CD4-positive, alpha-beta T cell (primary cell): ENCODE measurements at places on chromosomes 7 and 10. TPM values are rescaled to one million over a fixed set of nuclear protein-coding genes. Genes with fewer than 3 reads are reported as not detected.

DNA sequence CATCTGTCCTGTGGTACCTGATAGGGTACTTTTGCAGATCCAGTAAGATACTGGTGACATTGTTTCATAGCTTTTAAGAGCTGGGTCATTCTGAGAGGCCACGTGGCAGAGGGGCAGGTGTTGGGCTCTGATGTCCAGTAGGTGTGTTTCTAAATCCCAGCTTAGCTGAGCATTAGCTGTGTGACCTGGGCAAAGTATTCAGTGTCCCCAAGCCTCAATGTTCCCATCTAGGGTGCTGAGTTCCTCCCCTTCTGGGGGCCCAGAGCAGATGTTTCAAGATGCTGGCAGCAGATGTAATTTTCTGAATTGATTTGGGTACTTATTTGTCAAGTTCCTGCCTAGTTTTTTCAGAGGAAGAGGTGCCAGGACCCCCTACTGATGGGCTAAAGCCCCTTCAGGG is 52.9 kb downstream of the NEURL1 start:
- no peaks in the 10 kb centered on the region for H3K27me3 ChIP-seq
- no peaks in the 10 kb centered on the region for H3K36me3 ChIP-seq

DNA sequence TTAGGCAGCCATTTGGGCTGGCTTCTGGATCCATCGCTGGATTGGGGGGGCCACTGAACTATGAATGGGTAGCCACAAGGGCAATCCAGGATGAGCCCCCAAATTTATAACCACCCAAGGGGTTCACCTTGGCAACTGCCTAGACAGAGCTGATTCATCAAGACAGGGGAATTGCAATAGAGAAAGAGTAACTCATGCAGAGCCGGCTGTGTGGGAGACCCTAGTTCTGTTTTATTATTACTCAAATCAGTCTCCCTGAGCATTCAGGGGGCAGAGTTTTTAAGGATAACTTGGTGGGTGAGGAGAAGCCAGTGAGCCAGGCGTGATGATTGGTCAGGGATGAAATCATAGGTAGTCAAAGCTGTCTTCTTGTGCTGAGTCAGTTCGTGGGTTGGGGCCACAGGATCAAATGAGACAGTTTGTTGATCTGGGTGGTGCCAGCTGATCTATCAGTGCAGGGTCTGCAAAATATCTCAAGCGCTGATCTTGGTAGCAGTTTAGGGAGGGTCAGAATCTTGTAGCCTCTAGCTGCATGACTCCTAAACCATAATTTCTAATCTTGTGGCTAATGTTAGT is 57.9 kb downstream of the DNAJB9 start:
- H3K4me1 ChIP-seq = no peaks in the 10 kb centered on the region
- H3K27me3 ChIP-seq = peaks cover 6% of the 10 kb centered on the region
- H3K4me3 ChIP-seq = no peak overlapping the region
- H3K27ac ChIP-seq = no peak overlapping the region
- DNase-seq = no peak
- no peaks in the 10 kb centered on the region for H3K36me3 ChIP-seq

The ECHDC3 gene
- 1.6 TPM for total RNA-seq

GRCh38 chr10:3948843-3949242 is 163.8 kb upstream of the KLF6 start:
- H3K27ac ChIP-seq = peak overlapping the region; percentile 31
- H3K36me3 ChIP-seq = no peaks in the 10 kb centered on the region
- H3K4me1 ChIP-seq = peaks cover 53% of the 10 kb centered on the region
- peak overlapping the region; percentile 3 for H3K4me3 ChIP-seq
- peak; percentile 58 for DNase-seq
- no peaks in the 10 kb centered on the region for H3K27me3 ChIP-seq

The SMKR1 gene
- total RNA-seq = 0.22 TPM

DNA sequence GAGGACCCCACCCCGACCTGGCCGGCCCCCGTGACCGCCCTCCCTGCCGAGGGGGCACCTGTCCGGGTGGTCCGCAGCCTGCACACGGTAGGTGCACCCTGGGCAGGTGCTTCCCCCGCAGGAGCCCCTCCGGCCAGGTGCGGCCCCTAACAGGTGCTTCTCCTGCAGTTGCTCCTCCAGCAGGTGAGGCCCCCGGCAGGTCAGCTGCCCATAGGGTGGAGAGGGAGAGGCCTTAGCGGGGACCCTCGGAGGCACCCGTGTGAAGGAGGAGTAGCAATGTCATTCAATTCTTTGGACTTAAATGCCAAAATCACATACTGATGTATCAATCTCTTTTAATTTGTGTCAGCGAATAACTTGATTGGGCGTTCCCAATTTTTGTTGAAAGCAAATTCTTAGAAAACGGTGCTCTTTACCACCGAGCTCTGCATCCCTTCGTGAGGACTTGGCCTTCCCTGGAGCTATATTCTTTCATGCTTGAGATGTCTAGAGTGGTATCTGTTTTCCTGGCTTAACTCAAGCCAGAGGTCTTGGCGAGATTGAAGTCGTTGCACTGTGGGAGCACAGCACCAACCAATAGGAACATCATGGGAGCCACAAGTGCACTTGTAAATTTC is 738 bp upstream of the NCAPG2 start:
- no peak for DNase-seq
- H3K4me3 ChIP-seq = peak overlapping the region; percentile 78
- no peaks in the 10 kb centered on the region for H3K36me3 ChIP-seq
- peaks cover 24% of the 10 kb centered on the region for H3K4me1 ChIP-seq

The FAM25G gene
- total RNA-seq = not detected

DNA sequence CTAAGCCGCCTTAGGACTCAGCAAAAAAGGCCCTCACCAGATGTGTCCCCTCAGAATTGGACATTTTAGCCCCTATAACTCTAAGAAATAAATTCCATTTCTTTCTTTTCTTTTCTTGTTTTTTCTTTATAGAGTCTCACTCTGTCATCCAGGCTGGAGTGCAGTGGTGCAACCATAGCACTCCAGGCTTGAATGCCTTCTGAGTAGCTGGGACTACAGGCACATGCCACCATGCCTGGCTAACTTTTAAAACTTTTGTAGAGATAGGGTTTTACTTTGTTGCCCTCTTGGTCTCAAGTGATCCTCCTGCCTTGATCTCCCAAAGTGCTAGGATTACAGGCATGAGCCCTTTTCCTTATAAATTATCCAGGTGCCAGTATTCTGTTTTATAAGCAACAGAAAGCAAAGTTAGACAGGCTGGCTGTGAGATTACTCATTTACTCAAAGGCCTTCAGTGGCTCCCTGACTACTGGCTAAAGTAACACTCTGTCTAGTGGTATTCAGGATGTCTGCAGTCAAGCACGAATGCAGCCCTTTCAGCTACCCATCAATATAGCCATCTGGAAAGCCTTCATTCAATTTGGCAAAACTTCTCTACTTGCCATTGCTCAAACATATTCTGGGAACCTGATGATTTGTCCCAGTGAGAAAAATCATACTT is 128.6 kb downstream of the ICA1 start:
- no peaks in the 10 kb centered on the region for H3K27me3 ChIP-seq
- peak overlapping the region; percentile 79 for H3K27ac ChIP-seq
- H3K4me1 ChIP-seq = peaks cover 62% of the 10 kb centered on the region
- no peak overlapping the region for H3K4me3 ChIP-seq
- DNase-seq = no peak

DNA sequence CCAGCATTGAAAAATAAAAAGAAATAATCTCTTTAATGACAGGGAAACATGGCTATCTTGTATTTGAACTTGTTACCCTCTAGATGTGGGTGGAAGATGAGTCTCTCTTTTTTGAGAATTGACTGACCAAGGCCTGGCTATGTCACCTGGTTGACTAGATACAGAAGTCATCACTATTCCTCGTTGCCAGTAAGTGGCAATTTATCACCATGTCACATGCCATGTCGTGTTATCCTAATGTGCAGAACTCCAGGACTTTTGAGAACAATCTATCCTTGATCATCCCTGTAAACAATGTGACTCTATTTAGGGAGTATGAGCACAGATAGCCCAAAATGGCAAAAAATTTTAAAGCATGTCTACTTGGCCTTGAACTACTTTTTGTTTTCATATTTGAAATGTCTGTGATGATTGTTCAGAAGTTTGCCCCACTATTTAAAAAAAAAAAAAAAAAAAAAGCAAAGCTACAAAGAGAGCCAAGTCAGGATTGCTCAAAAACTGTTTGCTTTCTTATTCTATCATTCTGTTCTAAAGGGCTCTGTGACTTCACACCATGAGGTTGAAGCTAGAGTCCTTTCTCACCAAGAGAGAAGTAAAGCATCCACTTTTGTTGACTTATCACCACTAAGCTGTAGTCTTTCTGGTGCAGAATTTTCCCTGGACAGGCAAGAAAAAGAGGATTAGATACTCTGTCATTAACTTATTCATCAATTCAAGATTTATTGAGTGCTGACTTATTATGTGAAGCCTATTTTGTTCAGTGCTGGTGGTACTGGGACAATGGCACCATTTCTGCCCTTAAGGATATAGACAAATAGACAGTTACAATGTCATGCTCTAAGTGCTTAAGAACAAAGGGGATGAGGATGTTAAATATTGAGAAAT is 10.4 kb upstream of the WIPF3 start:
- DNase-seq = no peak
- H3K4me3 ChIP-seq = no peak overlapping the region
- H3K27ac ChIP-seq = no peak overlapping the region
- H3K27me3 ChIP-seq = peaks cover 3% of the 10 kb centered on the region
- H3K36me3 ChIP-seq = no peaks in the 10 kb centered on the region
- H3K4me1 ChIP-seq = no peaks in the 10 kb centered on the region

- H3K4me1 ChIP-seq = no peaks in the 10 kb centered on the region
- no peak overlapping the region for H3K4me3 ChIP-seq
- no peaks in the 10 kb centered on the region for H3K36me3 ChIP-seq
- no peaks in the 10 kb centered on the region for H3K27me3 ChIP-seq
These were observed 96.3 kb downstream of the RAB11FIP2 start for GRCh38 chr10:117950408-117950807.

DNA sequence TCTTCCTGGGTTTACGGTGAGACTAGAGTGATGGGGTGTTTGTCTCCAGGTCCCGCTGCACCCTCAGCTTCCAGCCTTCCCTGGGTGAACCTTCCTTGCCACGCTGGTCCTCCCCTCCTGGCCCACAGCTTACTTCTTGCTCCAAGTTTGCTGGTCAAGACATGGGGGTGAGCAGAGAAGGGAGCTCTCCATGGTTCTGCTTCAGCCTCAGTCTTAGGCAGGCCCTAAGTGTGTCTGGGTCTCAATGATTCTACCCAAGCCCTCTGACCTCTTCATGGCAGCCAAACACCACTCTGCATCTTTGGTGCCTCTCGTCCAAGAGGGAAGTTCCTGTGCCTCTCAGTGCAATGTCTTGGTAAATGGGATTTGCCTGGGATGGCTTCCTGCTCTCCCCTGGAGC is 356.5 kb upstream of the KLF6 start:
- H3K4me3 ChIP-seq = no peak overlapping the region
- no peaks in the 10 kb centered on the region for H3K4me1 ChIP-seq
- no peaks in the 10 kb centered on the region for H3K36me3 ChIP-seq
- H3K27me3 ChIP-seq = no peaks in the 10 kb centered on the region
- no peak for DNase-seq

- DNase-seq = no peak
- no peak overlapping the region for H3K27ac ChIP-seq
- no peaks in the 10 kb centered on the region for H3K36me3 ChIP-seq
- no peaks in the 10 kb centered on the region for H3K4me1 ChIP-seq
- H3K4me3 ChIP-seq = no peak overlapping the region
These were observed 27.0 kb downstream of the ANXA8 start for GRCh38 chr10:47456794-47457527.

The GPR85 gene
- total RNA-seq = not detected

DNA sequence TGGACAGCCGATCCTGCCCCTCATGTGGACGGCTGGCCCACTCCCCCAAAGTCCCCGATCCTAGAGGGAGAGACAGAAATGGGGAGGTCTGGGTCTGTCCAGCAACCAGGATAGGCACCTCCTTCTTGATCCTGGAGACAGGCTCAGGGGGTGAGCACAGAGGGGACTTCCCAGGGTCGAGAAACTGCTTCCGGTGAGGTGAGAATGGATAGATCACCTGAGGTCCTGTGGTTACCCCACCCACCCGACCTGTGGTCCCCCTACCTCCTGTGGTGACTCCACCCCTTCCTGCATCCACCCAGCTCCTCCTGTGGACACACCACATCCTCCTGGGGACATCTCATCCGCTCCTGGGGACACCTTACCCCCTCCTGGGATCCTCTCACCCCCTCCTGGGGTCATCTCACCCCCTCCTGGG is 27.4 kb upstream of the RASGEF1A start:
- peaks cover 48% of the 10 kb centered on the region for H3K4me1 ChIP-seq
- peak overlapping the region; percentile 73 for H3K27ac ChIP-seq

GRCh38 chr10:78531088-78531487 is 497.4 kb downstream of the RPS24 start:
- peaks cover 4% of the 10 kb centered on the region for H3K27me3 ChIP-seq
- no peak for DNase-seq
- no peak overlapping the region for H3K27ac ChIP-seq

The WNT8B gene
- not detected for total RNA-seq

The SPDYE8 gene
- total RNA-seq = not detected

The TRPV5 gene
- not detected for total RNA-seq
